ENCODE measurements at places on chromosomes 3 and 15. TPM values are rescaled to one million over a fixed set of nuclear protein-coding genes. Genes with fewer than 3 reads are reported as not detected.

DNA sequence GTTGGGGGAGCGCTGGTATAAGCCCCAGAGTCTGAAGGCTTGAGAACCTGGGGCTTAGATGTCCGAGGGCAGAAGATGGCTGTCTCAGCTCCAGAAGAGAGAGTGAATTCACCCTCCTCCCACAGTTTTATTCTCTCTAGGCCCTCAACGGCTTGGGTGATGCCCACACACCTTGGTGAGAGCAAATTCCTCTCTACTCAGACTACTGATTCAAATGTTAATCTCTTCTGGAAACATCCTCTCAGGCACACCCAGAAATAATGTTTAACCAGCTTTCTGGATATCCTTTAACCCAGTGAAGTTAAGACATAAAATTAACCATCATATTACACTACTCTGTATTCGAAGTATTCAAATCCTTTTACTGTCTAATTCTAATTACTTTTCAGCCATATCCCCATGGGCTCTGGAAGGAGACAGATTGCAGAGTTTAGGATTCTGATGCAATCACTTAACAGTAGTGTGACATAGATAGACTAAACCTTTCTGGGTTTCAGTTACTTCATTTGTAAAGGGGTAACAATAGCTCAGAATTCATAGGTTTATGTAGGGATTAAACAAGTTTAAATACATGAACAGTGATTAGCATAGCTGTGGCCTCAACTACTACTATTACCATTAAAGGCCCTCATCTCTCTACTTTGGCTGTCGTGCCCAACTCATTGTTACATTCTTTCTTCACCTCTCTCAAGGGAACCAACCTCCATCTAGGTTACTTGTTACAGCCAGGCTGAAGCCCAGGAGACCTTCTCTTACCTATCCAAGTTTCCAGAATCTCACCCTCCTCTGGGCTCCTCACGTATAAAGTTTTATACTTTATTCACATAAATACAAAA is 25.7 kb upstream of the ANO10 start:
- DNase-seq: peak; percentile 17

DNA sequence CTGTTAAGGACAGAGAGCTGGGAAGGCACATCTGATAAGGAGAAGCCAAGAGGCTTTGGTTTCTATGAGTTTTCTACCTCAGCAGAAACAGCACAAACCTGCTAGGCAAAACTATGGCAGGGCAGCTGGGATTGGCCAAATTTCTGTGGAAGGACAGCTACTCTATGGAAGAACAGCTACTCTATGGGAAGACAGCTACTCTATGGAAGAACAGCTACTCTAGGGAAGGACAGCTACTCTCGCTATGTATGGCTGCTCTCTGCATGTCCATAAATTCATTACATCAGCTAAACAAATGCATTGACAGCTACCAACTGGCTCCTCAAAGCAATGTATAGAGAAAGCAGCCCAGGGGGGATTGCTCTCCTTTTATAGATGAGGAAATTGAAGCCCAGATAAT is 24.8 kb downstream of the MASP1 start:
- DNase-seq: no peak

- DNase-seq: no peak
These were observed 2.1 kb downstream of the MAGI1 start for GRCh38 chr3:66036586-66037148.

The GRK7 gene
- total RNA-seq: not detected

DNA sequence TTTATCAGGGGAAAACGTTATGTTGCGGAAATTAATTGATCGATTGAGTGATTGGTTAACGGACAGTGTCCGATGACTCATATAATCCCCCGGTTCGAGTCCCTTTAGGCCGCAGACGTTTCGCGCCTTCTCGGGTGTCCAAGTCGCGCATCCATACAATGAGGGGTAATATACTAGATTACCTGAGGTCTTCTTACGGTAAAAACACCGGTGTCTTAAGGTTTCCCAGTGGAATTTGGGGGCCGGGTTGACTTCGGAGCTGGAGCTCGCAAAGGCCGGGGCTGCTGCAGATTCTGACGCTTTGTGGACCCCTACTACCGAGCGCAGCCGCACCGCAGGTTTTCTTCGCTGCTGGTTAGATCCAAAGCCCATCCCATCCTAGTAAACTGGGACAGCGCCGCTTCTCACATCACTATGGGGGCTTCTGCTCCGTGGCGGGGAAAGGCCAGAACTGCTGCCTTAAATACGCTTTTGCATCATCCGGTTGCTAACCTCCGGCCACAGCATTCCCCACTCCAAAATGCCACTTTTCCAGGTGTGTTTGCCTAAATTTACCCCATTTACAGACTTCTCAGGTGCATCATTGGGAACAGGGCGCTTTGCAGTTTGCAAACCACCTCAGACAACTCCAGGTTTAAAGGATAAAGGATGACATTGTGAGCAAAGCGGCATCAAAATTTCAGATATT is 858 bp upstream of the SACM1L start:
- DNase-seq: peak; percentile 74

DNA sequence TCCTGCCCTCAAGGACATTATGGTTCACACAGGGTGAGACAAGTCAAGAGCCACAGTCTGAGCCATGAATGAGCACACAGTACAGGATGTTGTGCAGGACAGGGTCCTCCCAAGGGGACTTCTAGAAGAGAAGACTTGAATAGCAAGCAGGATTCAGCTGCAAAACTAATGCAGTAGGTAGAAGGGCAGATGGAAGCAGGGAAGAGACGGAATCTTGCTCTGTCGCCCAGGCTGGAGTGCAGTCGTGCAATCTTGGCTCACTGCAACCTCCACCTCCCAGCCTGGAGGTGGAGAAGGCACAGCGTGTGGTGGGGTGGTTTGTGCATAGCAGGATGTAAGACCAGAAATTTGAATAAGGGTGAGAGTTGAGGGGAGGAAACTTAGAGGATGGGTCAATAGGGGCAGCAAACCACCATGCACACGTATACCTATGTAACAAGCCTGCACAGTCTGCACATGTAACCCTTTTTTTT is 8.0 kb downstream of the BCL2L10 start:
- DNase-seq: no peak

The EHD4 gene
- 19.9 TPM for total RNA-seq

- DNase-seq: no peak
These were observed 26.2 kb downstream of the CRTAP start for GRCh38 chr3:33139996-33140395.

GRCh38 chr15:42723068-42723467 is 13.9 kb downstream of the CDAN1 start:
- DNase-seq: no peak

DNA sequence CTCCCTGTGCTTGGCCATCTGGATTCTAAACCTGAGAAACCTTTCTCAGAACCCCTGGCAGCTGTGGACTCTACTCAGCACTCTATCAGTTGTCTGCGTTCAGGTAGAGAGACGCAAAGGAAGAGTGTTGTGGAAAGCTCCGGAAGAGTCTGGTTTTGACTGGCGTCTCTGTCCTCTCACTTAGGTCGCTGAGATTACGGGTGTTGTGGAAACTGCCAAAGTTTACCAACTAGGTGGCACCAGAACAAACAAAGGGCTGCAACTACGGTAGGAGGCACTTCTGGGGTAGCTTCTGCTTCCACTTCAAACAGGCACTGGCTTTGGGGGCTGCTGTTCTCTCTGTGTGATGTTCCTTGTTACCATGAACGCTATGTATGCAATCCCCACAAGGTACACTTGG is 19.2 kb upstream of the ITPKA start:
- no peak for DNase-seq

The HYKK gene
- total RNA-seq: 0.47 TPM

DNA sequence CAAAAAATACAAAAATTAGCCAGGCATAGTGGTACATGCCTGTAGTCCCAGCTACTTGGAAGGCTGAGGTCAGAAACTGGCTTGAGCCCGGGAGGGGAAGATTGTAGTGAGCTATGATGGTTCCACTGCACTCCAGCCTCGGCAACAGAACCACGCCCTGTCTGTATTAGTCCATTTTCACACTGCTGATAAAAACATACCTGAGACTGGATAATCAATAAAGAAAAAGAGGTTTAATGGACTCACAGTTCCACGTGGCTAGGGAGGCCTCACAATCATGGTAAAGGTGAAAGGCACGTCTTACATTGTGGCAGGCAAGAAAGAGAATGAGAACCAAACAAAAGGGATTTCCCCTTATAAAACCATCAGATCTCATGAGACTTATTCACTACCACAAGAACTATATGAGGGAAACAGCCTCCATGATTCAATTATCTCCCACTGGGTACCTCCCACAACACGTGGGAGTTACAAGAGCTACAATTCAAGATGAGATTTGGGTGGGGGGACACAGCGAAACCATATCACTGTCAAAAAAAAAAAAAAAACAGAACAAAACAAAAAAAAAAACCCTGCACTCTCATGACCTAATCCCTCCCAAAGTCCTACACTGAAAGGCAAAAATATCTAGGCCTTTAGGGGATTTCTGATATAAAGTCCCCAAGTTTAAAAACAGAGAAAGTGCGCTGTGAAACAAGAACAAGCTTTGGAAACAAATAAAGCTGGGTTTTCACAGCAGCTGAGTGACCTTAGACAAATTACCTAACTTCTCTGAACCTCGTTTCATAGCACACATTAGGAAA is 224.7 kb downstream of the IGSF11 start:
- peak; percentile 67 for DNase-seq

GRCh38 chr15:50607129-50607528 is 60.7 kb upstream of the USP50 start:
- DNase-seq: no peak

The COL6A6 gene
- total RNA-seq: not detected

The MKRN2OS gene
- total RNA-seq: not detected

The TMEM89 gene
- not detected for total RNA-seq

The GLDN gene
- total RNA-seq: not detected

DNA sequence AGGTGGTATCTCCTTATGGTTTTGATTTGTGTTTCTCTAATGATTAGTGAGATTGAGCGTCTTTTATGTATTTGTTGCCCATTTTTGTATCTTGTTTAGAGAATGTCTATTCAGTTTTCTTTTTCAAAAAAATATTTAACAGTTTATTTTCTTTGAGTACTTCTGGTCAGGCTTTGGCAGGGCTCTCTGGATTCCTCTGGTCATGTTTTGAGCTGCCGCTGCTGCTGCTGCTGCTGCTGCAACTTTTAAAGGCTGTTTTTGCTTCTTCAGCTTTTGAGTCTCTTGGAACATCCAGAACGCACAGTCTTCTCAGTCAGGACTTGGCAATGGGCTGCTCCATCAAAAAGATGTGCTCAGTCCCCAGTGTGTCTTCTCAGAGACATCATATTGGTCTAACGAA is 40.1 kb downstream of the REC114 start:
- no peak for DNase-seq

DNA sequence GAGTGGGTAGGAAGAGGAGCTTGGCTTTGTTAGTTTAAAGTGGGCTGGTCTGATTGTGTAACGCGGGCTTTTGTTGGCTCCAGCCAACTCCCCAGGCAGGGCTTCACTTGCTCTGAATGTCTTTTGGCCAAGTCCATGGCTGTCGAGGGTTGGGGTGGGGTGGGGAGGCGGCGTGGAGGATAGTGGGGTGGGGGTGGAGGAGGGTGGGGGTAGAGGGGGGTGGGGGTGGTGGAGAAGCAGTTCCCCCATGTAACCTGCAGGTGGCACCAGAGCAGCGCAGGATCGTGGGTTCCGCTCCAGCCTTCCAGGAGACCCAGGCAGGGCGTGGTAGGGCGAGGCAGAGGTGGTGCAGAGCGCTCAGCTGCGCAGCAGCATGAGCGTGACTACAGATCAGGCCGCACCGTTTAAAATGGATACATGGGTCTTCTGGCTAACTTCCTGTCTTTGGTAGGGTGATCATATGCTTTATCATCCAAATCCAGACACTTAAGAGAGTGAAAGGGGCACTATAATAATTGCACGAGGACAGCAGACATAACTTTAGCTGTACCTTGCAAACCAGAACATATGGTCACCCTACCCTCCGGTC is 28.3 kb downstream of the GOLGA6A start:
- DNase-seq: peak; percentile 84

The C3orf22 gene
- total RNA-seq: not detected

The NR2E3 gene
- total RNA-seq: not detected

GRCh38 chr3:133973249-133973980 is 56.3 kb downstream of the SLCO2A1 start:
- no peak for DNase-seq

DNA sequence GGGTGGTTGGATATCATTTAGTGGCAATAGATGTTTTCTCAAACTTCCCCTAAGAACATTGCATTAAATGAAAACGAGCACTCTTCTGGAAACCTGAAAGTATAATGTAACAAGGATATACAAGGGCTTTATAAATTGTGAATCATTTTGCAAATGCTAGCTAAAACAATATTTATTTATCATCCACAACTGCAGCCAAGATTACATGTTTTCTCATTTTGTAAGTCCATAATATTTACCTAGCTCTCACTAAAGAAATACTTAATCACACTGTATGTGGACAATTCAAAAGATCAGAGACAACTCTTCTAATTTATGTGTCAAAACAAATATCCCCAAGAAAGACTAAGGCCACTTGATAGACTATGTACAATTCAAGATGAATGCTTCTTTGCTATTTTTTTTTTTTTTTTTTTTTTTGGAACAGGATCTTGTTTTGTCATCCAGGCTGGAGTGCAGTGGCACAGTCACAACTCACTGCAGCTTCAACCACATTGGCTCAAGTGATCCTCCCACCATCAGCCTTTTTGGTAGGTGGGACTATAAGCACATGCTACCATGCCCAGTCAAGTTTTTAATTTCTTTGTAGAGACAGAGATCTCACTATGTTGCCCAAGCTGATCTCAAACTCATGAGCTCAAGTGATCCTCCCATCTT is 427.7 kb upstream of the THBS1 start:
- DNase-seq: no peak

The TRIM69 gene
- total RNA-seq: 26.0 TPM

GRCh38 chr3:155667988-155668387 is 76.9 kb downstream of the PLCH1 start:
- no peak for DNase-seq

- DNase-seq: peak; percentile 50
These were observed 133.3 kb downstream of the GRM7 start for GRCh38 chr3:6994081-6994668.

The GCSAM gene
- total RNA-seq: 39.2 TPM

DNA sequence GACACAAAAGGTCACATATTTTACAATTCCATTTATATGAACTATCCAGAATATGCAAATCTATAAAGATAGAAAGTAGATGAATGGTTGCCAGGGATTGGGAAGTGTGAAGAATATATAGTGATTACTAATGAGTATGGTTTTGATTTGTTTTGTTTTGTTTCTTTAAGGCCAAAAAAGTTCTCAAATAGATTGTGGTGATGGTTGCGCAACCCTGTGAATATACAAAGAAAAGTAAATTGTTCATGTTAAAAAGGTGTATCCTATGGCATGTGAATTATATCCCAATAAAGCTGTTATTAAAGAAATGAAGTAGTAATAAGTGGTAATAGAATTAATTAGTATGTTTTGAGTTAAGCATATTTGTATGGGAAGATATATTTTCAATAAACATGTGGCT is 431.8 kb upstream of the CNTN4 start:
- no peak for DNase-seq

- no peak for DNase-seq
These were observed 74.2 kb downstream of the DPPA2 start for GRCh38 chr3:109242187-109242523.

- no peak for DNase-seq
These were observed 13.1 kb downstream of the RYK start for GRCh38 chr3:134237454-134238145.

GRCh38 chr3:140448001-140448400 is 229.9 kb upstream of the TRIM42 start:
- no peak for DNase-seq

The TRMT10C gene
- total RNA-seq: 24.9 TPM
